ENCODE measurements at places on chromosomes 7 and 10. TPM values are rescaled to one million over a fixed set of nuclear protein-coding genes. Genes with fewer than 3 reads are reported as not detected.
A peak's percentile ranks its signal among the peaks of the same experiment; 100 is the strongest.

DNA sequence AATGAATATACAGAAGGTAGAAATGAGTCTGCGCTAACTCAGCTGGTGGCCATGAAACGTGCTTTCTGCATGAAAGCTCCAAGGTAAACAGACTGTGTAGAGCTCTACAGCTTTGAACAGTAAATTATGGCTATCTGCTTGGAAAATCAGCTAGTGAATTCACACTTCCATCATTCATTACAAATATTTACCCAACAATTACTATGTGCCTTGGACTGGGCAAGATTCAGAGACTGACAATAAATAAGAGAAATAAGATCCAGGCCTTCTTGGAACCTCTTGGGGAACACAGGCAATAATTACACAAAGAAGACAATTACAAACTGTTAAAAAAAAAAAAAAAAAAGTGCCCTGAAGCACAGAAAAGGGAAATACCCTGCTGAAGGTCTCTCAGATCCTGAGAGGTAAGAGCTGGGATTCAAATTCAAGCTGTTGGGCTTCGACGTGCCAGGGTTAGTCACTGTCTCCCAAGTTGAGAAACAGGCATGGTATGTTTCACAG is 15.8 kb downstream of the TSPAN12 start:
- no peak for DNase-seq

DNA sequence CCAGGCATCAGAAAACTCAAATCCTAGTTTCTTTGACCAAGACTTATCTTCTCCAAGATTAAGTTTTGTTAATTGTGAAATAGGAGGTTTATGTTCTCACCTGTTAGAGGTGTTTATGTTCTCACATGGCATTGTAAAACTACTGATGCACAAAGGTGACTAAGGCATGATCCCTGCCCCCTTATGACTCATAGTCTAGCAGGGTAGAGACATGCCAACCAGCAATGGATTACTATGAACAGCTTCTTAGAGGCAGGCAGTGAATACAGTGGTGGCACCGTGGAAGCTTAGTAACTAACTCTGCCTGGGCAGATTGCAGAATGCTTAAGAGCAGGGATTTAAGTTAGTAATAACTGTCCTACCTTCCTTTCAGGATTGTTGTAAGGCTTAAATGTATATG is 400.9 kb downstream of the SORCS3 start:
- no peak for DNase-seq

- peak; percentile 28 for DNase-seq
Measured at GRCh38 chr10:51367127-51367526, 292.8 kb downstream of the PRKG1 start.

CALML5 gene
- total RNA-seq: 0.41 TPM

GRCh38 chr10:111784436-111784835 is 399.1 kb downstream of the GPAM start:
- DNase-seq: no peak

SPDYE8 gene
- total RNA-seq: not detected

- DNase-seq: no peak
Measured at GRCh38 chr7:378551-379455, 88.8 kb downstream of the FOXL3 start.
